ENCODE measurements at places on chromosomes 7 and 10. TPM values are rescaled to one million over a fixed set of nuclear protein-coding genes. Genes with fewer than 3 reads are reported as not detected.

The TAS2R16 gene
- not detected for polyA plus RNA-seq

The HDAC9 gene
- polyA plus RNA-seq = 14.7 TPM

The EVX1 gene
- polyA plus RNA-seq = not detected

DNA sequence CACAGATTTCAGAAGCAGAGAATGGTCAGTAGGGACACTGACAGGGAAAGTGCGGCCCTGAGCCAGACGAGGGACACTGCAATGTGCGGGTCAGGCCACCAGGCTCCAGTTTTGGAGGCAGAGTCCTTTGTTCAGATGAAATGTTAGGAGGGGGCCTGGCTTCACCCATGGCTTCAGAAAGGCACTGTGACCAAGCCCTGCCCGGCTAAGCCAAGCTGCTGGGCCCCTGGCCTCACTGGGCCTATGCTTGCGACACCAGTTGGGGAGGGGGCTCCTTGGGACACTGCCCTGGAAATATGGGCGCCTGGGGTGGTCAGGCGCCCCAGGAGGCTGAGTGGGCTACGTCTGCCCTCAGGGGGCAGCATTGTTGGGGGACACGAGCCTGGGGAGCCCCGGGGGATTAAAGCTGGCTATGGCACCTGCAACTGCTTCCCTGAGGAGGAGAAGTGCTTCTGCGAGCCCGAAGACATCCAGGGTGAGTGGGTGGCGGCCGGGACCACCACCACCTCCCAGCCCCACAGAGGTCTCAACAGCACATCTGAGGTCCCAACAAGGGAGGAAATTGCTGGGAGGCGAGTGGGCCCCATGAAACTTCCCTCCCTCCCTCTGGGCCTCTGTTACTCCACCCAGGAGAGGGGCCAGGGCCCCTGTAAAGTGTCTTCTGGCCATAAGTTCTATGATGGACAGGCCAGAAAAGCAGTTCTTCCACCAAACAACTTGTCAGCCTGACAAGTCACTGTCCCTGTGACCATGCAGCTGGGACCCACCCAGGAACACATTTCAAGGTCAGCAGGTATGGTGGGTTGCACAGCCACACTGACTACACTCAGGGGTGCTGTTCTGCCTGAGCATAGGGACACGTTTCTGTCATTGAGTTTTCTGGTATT lies 24.8 kb upstream of the CSGALNACT2 start:
- DNase-seq = no peak

DNA sequence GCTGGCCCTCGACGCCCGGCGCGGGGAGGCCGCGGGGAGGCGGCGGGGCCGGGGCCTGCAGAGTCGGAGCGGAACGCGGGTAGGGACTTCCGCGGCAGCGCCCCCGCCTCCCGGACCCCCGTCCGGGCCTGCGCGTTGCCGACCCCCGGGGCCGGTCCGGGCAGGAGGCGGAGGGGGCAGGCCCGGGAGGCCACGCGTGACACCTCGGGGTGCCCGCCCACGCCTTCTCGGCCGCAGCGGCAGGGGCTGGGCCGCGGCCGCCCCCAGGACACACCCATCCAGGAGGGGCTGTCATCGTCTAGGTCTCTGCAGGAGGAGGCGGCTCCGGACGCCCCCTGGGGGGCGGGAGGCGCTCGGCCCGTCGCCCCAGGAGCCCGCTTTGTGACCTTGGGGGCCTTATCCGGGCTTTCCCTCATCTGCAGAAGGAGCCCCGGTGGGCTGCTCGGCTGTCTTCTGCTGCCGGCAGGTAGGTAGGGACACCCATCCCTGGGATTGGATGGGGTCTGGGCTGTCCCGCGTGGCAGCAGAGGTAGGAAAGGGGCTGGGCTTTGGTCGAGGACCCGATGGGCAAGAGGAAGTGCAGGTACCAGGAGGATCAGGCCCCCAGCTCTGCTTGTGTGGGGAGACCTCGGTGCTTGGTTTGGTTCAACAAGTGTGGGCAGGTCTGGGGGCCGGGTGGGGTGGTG lies 569 bp downstream of the ZNF316 start:
- DNase-seq = no peak

GRCh38 chr7:30787486-30787885 lies 16.3 kb downstream of the MINDY4 start:
- no peak for DNase-seq

DNA sequence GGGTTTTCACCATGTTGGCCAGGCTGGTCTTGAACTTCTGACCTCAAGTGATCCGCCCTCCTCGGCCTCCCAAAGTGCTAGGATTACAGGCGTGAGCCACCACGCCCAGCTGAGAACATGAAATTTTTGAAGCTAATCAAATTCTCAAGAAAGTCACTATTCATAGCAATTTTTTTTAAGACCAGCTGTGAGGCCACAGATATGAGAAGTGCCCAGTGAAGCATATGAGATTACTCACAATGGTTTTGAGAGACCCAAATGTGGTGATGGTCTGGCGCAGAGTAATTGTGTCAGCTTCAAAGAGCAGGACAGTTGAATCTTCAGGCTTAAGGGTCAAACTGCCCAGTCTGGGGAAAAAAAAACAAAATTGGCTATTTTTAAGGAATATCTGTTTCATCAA lies 16.2 kb downstream of the NCOA4 start:
- no peak for DNase-seq

GRCh38 chr7:95469848-95470247 lies 15.9 kb upstream of the ASB4 start:
- no peak for DNase-seq

All from BJ (cell line).